SK-N-SH (cell line): ENCODE measurements at places on chromosomes 16 and 17. TPM values are rescaled to one million over a fixed set of nuclear protein-coding genes. Genes with fewer than 3 reads are reported as not detected.

GRCh38 chr16:49010396-49010795 is 271.2 kb downstream of the CBLN1 start:
- H3K4me1 ChIP-seq: peaks cover 14% of the 10 kb centered on the region; the same call in 1 of the 2 replicates
- no peak overlapping the region for H3K4me3 ChIP-seq
- H3K27ac ChIP-seq: no peak overlapping the region
- no peaks in the 10 kb centered on the region for H3K36me3 ChIP-seq

GRCh38 chr17:73720187-73720834 is 76.1 kb upstream of the SDK2 start:
- no peak for DNase-seq
- no peaks in the 10 kb centered on the region for H3K4me1 ChIP-seq
- H3K4me3 ChIP-seq: no peak overlapping the region

DNA sequence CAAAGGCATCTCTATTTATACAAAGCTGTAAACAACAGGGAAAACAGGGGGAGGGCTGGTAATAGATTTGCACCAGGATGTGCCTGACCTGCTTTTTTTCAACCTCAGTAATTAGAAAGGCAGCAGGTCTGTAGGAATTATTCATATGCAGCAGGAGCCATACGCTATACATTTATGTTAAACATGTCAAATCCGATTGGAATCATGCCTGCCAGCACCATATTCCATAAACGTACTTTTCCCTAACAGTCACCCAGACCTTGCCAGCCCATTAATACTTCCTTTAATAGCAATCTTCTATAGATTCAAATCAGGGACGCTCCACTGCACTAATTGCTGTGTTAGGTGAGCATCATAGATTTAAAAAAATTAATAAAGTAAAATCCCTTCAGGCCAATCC is 223.9 kb downstream of the ZFHX3 start:
- peaks cover 14% of the 10 kb centered on the region for H3K4me1 ChIP-seq
- H3K36me3 ChIP-seq: peaks cover 11% of the 10 kb centered on the region
- peak; percentile 60 for DNase-seq
- no peaks in the 10 kb centered on the region for H3K27me3 ChIP-seq

- H3K4me1 ChIP-seq: no peaks in the 10 kb centered on the region
- H3K4me3 ChIP-seq: peak overlapping the region; percentile 0; the same call in 1 of the 2 replicates
- H3K36me3 ChIP-seq: peaks cover 9% of the 10 kb centered on the region
These were observed 124.8 kb downstream of the MAP2K6 start for GRCh38 chr17:69539274-69539673.

GRCh38 chr17:81385320-81386111 is 9.7 kb upstream of the BAHCC1 start:
- DNase-seq: no peak
- no peaks in the 10 kb centered on the region for H3K27me3 ChIP-seq
- H3K27ac ChIP-seq: no peak overlapping the region

DNA sequence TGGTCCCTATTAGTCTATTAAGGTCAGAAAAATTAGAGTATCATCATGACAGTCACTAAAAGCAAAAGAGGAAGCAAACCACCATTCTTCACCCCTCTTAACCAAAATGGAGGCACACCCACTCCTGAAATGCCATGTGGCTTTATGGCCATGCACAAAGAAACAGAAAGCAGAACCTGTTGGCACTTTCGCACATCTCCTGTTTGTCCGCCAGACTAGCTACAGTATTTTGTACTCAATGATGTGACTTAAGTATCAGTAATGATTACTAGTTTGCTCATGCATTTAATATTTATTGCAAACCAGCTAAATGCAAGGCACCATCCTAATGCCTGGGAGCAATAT is 70.2 kb upstream of the GNAO1 start:
- H3K27me3 ChIP-seq: no peaks in the 10 kb centered on the region
- no peak overlapping the region for H3K4me3 ChIP-seq
- H3K4me1 ChIP-seq: peaks cover 19% of the 10 kb centered on the region
- no peak overlapping the region for H3K27ac ChIP-seq
- H3K36me3 ChIP-seq: no peaks in the 10 kb centered on the region
- no peak for DNase-seq

- DNase-seq: no peak
- H3K4me1 ChIP-seq: no peaks in the 10 kb centered on the region
- no peaks in the 10 kb centered on the region for H3K36me3 ChIP-seq
- H3K27me3 ChIP-seq: no peaks in the 10 kb centered on the region
- no peak overlapping the region for H3K4me3 ChIP-seq
These were observed 9.4 kb upstream of the CEP20 start for GRCh38 chr16:15897834-15898254.

DNA sequence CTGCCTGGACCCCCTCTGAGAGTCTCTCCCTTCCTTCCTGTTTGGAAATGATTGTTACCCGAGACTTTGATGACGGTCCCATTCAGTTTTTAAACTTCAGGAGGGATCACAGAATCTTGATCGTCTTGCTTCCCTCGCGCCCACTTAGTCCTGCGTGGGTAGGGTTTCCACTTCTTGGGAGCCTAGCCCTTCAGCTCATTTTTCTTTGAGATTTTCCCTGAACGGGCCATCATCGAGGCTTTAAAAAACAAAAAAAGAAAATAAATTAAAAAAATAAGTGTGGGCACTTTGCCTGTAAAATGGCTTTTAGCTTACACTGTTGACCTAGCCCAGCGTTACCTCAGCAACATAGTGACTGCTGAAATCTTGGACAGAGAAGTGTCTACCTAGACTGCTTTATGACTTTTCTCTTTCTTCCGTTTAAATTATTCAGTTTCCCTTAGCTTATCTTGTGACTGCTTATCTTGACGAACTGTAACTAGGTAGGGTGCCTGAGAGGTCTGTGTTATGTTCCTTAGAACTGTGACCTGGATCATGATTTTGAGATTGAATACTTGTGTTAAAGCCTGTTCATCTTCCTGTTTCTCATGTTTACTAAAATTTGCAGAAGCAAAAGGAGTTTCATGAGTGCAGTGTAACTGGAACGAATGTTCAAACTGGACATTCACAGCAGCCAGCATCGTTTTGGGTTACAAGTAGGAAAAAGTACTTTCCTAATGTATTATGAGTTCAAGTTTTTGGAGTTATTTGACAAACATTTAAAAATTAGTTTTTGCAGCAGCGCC is 874 bp downstream of the WWP2 start:
- no peaks in the 10 kb centered on the region for H3K27me3 ChIP-seq
- no peaks in the 10 kb centered on the region for H3K36me3 ChIP-seq
- H3K4me1 ChIP-seq: no peaks in the 10 kb centered on the region; the same call in 1 of the 2 replicates
- H3K4me3 ChIP-seq: peak overlapping the region; percentile 73
- DNase-seq: no peak

- DNase-seq: peak; percentile 76
- peak within 1 kb of the TSS; percentile 52 for H3K4me3 ChIP-seq
- no peaks in the 10 kb centered on the region for H3K36me3 ChIP-seq
- H3K27ac ChIP-seq: no peak within 1 kb of the TSS
- H3K4me1 ChIP-seq: peaks cover 17% of the 10 kb centered on the region; the same call in 1 of the 2 replicates
These were observed at the start of gene MT1E for GRCh38 chr16:56625140-56625942. MT1E (plus strand) TSS chr16:56625781; CDS start chr16:56625852, 71 bp downstream.

DNA sequence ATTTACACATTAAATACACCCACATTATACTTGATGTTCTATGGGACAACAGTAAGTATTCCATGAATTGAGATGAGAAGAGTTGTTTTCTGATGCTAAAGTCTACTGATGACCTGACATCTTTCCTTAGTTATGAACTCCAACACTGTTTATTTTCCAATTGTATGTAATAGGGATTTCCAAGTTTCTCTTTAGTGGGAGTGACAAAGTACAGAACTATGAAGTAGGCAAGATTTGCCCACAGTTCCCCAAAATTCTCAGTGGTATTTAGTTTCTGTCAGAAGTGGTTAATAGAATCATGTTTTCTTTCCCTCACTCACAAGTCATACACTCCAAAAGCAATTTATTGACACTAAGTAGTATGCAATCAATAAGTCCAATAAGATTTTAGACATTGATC is 22.5 kb upstream of the ABCA6 start:
- no peaks in the 10 kb centered on the region for H3K36me3 ChIP-seq
- H3K4me1 ChIP-seq: no peaks in the 10 kb centered on the region; the same call in 1 of the 2 replicates
- H3K27ac ChIP-seq: no peak overlapping the region
- no peaks in the 10 kb centered on the region for H3K27me3 ChIP-seq
- H3K4me3 ChIP-seq: no peak overlapping the region

GRCh38 chr16:56923481-56924091 is 8.4 kb upstream of the HERPUD1 start:
- DNase-seq: no peak
- no peaks in the 10 kb centered on the region for H3K4me1 ChIP-seq
- H3K27me3 ChIP-seq: no peaks in the 10 kb centered on the region
- no peak overlapping the region for H3K27ac ChIP-seq

- peaks cover 5% of the 10 kb centered on the region; the same call in 1 of the 2 replicates for H3K4me1 ChIP-seq
- no peaks in the 10 kb centered on the region for H3K27me3 ChIP-seq
- H3K4me3 ChIP-seq: no peak overlapping the region; the same call in 1 of the 2 replicates
These were observed 6.6 kb downstream of the WFIKKN2 start for GRCh38 chr17:50841949-50842354.

DNA sequence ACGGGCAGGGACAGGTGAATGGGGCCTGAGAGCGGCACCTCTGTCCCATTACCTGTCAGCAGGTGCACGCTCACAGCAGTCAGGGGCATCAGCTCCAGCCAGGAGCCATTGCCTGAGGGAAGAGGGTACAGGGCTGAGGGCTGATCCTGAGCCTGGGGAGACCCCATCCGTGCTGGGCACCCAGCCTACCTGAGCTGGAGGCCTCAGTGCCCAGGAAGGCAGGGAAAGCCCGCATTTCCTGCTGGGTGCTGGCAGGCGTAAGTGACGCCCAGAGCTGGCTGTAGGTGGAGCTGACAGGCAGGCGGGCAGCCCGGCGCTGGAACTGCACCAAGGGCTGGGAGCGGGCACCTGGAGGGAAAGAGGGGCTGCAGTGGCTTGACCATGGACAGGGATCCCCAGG is 7.4 kb downstream of the FAM171A2 start:
- H3K27ac ChIP-seq: no peak overlapping the region
- no peaks in the 10 kb centered on the region for H3K36me3 ChIP-seq
- H3K4me1 ChIP-seq: no peaks in the 10 kb centered on the region

DNA sequence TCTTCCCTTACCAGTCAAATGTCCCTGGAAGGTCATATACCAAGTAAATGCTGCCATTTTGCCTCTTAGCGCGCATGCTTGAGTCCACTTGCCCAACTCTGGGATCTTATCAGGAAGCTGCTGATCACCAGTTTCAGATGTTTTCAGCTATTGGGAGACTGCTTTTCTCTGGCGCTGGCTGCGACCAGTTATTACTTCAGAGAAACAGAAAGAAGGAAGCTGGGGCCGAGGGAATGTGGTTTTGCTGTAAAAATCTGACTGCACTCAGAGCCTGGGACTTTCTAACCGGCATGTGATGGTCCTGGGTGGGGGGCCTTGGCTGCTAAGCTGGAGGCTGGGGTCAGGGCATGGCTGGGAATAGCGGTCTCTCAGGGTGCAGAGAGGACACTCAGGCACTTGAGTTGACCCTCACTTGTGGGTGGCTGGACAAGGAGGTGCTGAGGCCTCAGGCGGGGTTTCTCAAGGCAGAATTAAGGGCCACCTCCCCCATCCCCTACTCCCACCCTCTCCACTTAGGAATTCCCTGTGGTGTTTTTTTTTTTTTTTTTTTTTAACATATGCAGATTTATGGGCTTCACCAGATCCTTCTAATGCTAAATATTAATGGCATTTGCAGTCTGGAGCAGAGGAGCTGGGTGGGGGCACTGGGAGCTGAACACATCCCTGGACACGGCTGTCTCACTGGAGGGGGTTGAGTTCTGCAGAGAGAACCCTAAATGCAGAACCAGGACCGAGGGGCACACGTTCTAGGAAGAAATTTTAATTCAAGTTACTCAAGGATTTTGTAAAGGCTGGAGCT is 145.8 kb downstream of the CYLD start:
- H3K27me3 ChIP-seq: no peaks in the 10 kb centered on the region
- DNase-seq: no peak
- no peak overlapping the region for H3K4me3 ChIP-seq
- H3K27ac ChIP-seq: no peak overlapping the region

DNA sequence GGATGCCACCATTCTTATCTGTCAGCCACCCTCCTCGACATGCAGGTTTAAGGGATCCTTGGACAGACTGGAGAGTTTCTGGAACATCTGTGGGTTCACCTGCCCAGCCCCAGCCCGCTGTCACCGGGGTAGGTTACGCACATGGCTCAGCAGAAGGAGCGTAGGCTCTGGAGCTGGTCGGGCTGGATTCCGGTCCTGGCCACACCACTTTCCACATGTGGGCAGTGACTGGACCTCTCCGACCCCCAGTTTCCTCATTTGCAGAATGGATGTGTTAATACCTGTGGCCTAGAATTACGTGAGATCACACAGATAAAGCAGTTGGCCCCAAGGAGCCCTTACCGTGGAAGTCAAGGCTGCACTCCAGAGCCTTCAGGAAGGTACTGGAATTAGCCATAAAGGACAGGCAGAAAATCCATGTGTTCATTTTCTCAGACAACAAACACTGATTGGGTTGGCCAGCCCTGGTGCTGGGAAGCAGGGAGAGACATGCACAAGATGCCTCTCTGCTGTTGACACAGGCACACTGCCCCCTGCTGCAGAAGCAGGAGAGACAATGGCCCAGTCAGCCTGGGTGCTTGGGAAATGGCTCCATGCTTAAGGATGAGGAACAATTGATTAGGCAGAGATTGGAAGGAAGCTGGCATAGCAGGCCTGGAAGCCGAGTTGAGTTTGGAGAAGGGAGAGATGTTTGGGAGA is 58.8 kb downstream of the SF3B3 start:
- no peaks in the 10 kb centered on the region for H3K27me3 ChIP-seq
- DNase-seq: no peak
- no peaks in the 10 kb centered on the region for H3K4me1 ChIP-seq
- H3K27ac ChIP-seq: no peak overlapping the region
- no peaks in the 10 kb centered on the region for H3K36me3 ChIP-seq
- H3K4me3 ChIP-seq: no peak overlapping the region

DNA sequence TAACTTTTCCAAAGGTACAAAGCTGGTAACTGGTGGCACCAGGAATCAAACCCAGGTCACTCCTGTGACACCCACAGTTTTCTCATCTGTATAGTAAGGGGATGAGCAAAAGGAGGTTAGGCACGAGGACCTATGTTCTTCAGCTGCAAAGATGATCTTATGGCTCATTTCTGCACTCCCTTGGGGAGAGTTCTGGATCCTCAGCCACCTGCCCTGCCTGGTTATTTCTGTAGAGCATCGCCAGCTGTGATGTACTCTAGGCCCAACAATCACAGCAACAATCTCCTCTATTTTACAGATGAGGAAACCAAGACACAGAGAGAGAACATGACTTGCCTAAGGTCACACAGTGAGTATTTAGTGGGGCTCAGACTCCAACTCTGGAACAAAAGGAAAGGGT is 5.4 kb upstream of the CPNE2 start:
- H3K27ac ChIP-seq: no peak overlapping the region
- H3K4me1 ChIP-seq: 0 out of 2 replicates have a peak, but pooled peaks cover 9% of the 10 kb centered on the region
- no peaks in the 10 kb centered on the region for H3K36me3 ChIP-seq
- H3K27me3 ChIP-seq: no peaks in the 10 kb centered on the region
- no peak for DNase-seq

GRCh38 chr17:8628609-8629169 is 1.8 kb downstream of the MYH10 start:
- peaks cover 10% of the 10 kb centered on the region; the same call in 1 of the 2 replicates for H3K4me1 ChIP-seq
- H3K36me3 ChIP-seq: no peaks in the 10 kb centered on the region
- H3K27me3 ChIP-seq: no peaks in the 10 kb centered on the region
- H3K4me3 ChIP-seq: peak overlapping the region; percentile 93
- H3K27ac ChIP-seq: peak overlapping the region; percentile 88
- DNase-seq: peak; percentile 43

GRCh38 chr16:15887283-15887682 is 1.1 kb downstream of the CEP20 start:
- no peak for DNase-seq
- no peak overlapping the region for H3K27ac ChIP-seq
- H3K36me3 ChIP-seq: peaks cover 15% of the 10 kb centered on the region
- H3K4me3 ChIP-seq: peak overlapping the region; percentile 90

Gene PIK3R5
- not detected in 2 replicates for polyA plus RNA-seq

Gene KLHL10
- 0.02 and 0.03 TPM in 2 replicates for polyA plus RNA-seq

Gene PGP
- polyA plus RNA-seq: 10.3 and 10.8 TPM in 2 replicates

Gene CDH3
- polyA plus RNA-seq: not detected in 2 replicates

Gene QPRT
- 12.5 and 12.6 TPM in 2 replicates for polyA plus RNA-seq

Gene KCTD19
- 1.8 and 1.9 TPM in 2 replicates for polyA plus RNA-seq
